Suppressor macrophage treated with lipopolysaccharide for 1 hour (primary cell): ENCODE measurements at places on chromosomes 7 and 10.
A peak's percentile ranks its signal among the peaks of the same experiment; 100 is the strongest.

- DNase-seq = peak; percentile 74
Measured at GRCh38 chr7:17301471-17302456, 3.3 kb downstream of the AHR start.

DNA sequence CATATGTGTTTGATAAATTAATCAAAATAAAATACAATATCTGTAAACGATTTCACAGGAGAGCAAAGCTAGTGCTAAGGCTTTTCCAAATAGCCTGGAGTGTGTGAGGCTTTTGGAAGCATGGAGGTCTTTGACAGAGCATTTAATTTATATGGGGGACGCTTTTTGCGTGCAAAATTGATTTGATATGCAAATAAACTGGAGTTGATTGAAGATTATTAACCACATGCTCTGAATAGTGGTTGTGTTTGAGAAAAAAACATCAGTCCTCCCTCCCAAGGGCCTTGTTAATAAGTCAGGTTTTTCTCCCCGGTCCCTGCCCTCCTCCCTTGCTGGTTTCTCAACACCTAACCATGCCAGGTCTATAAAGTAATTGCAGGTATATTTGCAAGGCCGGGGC is 85.1 kb upstream of the FGFR2 start:
- DNase-seq = no peak

GRCh38 chr7:74302745-74303221 is 13.6 kb downstream of the CLIP2 start:
- DNase-seq = no peak

DNA sequence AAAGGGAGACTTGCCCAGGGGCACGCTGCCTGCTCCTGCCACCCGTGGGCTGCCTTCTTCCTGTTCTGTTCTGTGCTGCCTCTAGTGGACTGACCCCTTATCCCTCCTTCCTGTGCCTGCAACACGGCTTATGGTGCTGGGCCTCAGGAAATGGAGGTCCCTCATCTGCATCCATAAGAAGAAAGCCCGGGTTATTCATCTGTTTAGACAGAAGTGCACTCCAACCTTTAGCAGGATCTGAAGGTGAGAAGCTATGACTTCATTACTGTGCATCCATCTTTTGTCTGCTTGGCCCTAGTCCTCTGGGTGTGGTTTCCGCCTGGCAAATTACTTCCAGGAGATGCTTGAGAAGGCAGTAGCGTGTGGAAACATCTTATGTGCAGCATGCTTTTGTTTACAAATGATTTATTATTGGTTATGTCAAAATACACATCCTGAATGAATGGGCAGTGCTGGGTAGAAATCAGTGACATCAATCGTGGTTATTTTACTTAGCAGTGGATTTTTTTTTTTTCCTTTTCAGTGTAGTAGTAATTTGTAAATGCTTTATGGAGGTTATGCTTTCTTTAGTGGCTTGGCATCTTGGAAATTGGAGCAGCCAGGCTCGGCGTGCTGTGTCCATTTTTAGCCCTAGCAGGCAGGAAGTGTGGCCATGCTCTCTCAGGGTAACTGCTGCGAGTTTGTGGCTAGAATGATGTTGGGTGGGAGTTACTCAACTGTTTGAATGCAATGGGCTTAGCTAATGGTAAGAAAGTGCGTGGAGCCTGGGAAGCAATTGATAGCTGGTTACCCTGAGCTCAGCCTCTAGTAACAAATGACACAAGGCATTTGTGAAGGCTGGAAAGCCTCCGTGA is 12.7 kb downstream of the PTPRE start:
- peak; percentile 43 for DNase-seq

DNA sequence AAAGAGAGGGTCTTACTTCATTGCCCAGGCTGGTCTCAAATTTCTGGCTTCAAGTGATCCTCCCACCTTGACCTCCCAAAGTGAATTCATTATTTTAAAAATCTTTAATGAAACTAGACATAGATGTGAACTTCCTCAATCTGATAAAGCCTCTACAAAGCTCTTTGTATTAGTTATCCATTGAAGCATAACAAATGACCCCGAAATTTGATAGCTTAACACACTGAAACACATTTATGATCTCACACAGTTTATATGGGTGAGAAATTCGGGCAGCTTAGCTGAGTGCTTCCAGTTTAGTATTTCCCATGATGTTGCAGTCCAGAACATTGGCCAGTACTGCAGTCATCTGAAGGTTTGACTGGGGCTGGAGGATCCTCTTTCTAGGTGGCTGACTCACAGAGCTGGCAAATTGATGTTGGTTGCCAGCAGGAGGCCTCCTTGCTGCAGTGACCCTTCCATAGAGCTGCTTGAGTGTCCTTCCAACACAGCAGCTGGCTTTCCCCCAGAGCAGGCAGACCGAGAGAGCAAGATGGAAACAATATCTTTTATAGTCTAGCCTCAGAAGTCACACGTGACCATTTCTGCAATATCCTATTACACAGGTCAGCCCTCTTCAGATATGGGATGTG is 16.6 kb upstream of the WNT8B start:
- DNase-seq = no peak

DNA sequence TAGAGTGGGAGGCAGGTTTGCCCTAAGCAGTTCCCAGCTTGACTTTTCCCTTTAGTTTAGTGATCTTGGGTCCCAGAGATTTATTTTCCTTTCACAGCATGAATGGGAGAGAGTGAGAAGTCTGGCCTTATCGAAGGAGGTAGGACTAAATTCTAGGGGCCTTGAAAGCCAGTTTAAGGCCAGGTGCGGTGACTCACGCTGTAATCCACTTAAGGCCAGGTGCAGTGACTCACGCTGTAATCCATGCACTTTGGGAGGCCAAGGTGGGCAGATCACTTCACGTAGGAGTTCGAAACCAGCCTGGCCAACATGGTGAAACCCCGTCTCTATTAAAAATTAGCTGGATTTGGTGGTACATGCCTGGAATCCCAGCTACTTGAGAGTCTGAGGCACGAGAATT is 392.2 kb downstream of the ACTR3B start:
- no peak for DNase-seq

GRCh38 chr10:130739016-130739756 is 572.3 kb downstream of the TCERG1L start:
- no peak for DNase-seq

GRCh38 chr10:124171561-124171960 is 78.2 kb upstream of the CHST15 start:
- no peak for DNase-seq

DNA sequence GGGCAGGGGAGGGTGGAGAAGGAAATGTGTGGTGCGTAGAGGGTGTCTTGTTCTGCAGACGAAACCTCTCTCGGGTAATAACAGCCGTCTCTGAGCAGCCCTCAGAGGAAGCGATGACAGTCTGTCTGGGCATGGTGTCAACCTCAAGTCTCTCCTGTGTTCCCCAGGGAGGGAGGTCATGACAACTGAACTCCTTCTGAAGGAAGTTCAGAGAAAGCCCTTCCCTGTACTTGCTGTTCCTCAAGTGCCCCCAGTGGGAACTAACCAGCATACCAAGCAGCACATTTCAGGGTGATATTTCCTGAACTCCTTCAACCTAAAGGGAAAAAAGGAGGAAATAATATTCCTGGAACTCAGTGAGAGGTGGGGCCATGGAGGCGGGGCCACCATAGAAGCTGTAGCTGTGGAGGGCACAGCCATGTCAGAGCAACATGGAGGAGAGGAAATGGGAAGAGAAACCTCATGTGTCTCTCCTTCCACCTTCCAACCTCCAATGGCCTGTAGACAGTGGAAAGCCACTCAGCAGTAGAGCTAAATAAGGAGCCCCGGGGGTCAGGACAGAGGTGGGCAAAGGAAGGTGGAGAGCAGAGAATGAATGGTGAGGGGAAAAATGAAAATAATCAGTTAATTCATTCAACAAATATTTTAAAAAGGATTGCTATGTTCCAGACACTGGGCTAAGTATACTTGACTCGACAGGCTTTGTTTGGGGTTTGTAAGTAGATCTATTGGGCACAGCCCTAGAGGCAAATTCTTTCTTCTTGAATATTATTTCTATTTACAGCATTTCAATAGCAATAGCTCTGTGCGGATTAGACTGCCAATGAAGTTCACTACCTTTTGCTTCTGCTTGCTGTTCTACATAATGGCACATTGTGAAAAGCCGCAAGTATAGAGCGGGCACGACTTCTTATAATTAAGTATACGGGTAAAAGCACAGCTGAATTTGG is 61.0 kb upstream of the AOAH start:
- peak; percentile 55 for DNase-seq

- DNase-seq = no peak
Measured at GRCh38 chr7:49434846-49435245, 338.6 kb upstream of the VWC2 start.

- DNase-seq = no peak
Measured at GRCh38 chr10:125679436-125679835, 3.5 kb downstream of the TEX36 start.

DNA sequence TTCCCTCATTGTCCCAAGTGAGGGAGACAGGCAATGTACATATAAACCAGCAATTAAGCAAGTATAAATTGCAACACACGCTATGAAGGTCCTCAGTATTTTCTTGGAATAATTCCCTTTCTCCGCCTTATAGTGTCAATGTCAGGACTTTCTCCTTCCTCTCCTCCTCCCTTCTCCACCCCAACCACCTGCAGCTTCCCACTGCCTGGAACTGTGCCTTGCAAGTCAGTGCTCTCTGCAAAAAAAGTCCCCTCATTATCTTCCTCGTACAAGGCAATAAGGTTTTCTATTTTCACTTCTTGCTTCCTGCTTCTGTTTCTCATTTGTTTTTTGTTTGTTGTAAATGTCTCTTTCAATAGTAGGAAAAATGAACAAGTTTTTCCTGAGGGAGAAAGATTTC is 111.7 kb downstream of the GPR26 start:
- DNase-seq = no peak

GRCh38 chr7:151363182-151363581 is 21.6 kb downstream of the NUB1 start:
- DNase-seq = no peak

DNA sequence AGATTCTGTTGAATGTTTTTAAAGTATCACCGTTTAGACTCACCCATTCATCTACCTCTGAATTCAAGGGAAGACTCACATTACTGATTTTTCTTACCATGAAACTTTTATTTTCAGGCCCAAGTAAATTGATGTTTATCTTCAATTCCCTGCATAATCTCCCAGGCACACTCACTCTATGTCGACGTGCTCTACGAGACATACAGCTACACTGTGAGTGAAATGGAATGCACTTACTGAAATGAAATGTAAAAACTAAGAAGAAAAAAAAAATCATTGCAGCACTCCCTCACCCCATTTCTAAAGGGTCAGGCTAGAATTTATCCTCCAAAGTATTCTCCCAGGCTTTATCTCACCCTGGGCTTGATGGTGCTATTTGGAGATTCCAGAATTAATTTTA is 987.9 kb downstream of the CCSER2 start:
- no peak for DNase-seq

DNA sequence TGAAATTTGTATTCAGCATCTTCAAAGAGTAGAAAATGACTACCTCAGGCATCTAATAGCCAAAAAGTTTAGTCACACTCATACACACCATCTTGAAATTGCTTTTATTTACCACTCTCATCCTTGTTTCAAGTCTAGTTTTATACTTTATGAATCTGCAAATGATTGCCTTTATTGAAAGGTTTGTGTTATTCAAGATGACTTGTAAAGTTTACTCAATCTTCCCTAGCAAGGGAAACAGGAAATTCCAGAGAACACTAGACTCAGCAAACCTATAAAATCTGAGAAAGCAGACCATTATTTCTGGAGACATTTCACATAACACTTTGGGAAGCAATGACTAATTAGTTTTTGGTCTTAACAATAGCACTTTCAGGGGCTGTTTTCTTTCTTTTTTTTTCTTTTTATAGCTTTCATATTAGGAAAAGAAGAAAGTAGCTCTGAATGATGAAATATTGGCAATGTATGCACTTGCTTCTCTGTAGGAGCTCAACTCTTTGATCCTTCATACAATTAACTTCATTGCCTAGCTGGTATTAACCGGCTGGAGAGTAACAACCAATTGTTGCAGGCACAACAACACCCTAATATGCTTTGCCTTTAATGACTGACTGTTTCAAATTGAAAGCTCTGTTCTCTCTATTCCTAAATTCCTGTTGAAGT is 68.9 kb upstream of the HDAC9 start:
- DNase-seq = peak; percentile 55

DNA sequence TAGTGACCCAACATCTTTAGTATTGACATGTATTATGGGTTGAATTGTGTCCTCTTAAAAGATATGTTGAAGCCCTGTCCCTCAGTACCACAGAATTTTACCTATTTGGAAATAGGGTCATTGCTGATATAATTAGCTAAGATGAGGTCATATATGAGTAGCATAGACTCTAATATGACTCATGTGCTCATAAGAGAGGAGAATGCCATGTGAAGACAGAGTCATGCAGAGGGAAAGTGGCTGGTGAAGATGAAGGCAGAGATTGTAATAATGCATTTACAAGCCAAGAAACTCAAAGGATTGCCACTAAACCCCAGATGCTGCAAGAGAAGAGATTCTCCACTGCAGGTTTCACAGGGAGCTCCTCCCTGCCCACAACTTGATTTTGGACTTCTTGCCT is 496.4 kb downstream of the KIF20B start:
- no peak for DNase-seq

DNA sequence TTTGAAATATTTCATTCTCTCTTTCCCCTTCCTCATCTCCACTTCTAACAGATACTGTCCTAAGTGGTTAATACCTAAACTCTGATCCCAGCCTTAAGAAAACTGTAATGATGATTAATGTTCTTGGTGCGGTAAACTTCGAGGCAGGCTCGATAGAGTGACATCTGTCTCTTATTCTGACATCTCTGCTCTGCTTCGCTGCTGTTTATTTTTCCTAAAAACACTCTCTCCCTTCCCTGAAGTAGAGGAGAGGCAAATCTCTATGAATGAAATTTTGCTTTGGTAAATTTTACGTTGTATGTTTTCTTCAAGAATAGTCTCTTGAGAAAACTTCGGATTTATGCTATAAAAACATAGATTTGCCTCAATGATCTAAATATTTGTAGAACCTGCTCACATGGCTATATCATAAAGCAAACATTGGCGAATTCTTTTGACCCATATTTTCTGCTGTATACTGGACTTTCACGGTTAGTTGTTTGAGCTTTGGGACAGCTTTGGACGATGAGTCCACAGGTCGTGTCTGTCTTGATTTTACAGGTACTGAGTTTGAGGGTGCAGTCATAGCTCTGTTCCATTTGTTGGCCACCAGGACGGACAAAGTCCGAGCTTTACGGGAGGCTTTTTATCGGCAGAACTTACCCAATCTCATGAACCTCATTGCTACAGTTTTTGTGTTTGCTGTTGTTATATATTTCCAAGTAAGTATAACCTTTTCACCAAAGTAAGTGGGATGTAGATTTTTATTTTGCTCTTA is 27.1 kb downstream of the SEC61A2 start:
- no peak for DNase-seq
